ENCODE measurements at places on chromosomes 7 and 10. TPM values are rescaled to one million over a fixed set of nuclear protein-coding genes. Genes with fewer than 3 reads are reported as not detected.

Gene CYP3A5
- total RNA-seq: 0.53 TPM

Gene PKD2L1
- total RNA-seq: not detected

Gene FOXP2
- total RNA-seq: not detected

Gene TMEM213
- not detected for total RNA-seq

Gene KCNMA1
- total RNA-seq: 1.3 TPM

Gene C7orf25
- 8.4 TPM for total RNA-seq

Gene ENO4
- total RNA-seq: not detected

Gene TMEM229A
- total RNA-seq: not detected

Gene FLNC
- 0.11 TPM for total RNA-seq

Gene C7orf57
- total RNA-seq: 2.3 TPM

Gene PRSS37
- total RNA-seq: not detected

Gene ARL3
- total RNA-seq: 3.5 TPM

Gene MYPN
- total RNA-seq: not detected

Gene BAZ1B
- total RNA-seq: 28.2 TPM

Gene STEAP1
- total RNA-seq: 44.6 TPM

Gene ZNF503
- 17.6 TPM for total RNA-seq

Gene SPRN
- total RNA-seq: not detected

Gene DYDC2
- total RNA-seq: 0.08 TPM

Gene GOLGA7B
- total RNA-seq: 0.46 TPM

Gene OR2A42
- not detected for total RNA-seq

Gene LIPF
- not detected for total RNA-seq

Gene SPDYE16
- total RNA-seq: not detected

Gene KLF6
- 40.5 TPM for total RNA-seq

Gene NEUROD6
- not detected for total RNA-seq

Gene TMEM176A
- total RNA-seq: not detected

Gene ATG9B
- total RNA-seq: 0.08 TPM

Gene IFIT1B
- not detected for total RNA-seq

Gene FAM13C
- 0.08 TPM for total RNA-seq

Gene PSMG3
- 103 TPM for total RNA-seq

Gene OPN4
- not detected for total RNA-seq
